ENCODE measurements at places on chromosomes 2 and 18.

DNA sequence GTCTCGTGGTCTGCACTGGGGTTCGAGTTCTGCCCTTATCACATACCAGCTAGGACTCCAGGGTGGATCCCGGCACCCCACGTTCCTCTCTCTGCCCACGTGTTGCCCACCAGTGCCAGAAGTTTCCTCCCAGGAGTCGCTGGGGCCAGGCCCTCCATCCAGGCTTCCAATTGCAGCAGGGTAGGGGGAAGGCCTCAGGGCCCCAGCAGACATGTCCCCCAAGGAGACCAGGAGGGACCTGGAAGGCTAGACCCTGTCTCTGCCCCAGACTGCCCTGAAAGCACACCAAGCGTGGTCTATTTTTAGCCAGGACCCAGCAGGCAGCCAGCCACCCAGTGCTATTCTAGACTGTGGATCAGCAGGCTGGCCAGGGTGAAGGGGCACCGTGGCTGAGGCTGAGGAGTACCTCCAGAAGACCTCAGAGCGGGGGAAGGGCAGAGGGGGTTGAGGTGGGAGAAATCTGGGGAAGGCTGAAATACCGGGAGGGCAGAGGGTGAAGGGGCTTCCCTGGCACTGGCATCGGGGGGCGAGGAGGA, 18.8 kb upstream of the TNS1 start:
- no peak for DNase-seq

DNA sequence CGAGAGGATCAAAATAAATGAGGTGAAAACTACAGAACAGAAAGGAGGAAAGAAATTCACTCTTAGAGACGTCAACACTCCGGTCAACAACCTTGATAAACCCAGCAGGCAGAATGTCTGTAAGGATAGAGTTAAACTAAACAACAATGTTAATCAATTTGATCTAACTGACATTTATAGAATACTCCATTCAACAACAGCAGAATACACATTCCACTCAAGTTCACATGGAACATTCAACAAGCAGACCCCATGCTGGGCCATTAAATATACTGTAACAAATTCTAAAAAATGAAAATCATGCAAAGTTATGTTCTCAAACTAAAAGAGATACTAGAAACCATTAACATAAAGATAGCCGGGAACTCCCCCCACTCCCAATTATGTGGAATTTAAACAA, 41.8 kb downstream of the FAM210A start:
- no peak for DNase-seq

DNA sequence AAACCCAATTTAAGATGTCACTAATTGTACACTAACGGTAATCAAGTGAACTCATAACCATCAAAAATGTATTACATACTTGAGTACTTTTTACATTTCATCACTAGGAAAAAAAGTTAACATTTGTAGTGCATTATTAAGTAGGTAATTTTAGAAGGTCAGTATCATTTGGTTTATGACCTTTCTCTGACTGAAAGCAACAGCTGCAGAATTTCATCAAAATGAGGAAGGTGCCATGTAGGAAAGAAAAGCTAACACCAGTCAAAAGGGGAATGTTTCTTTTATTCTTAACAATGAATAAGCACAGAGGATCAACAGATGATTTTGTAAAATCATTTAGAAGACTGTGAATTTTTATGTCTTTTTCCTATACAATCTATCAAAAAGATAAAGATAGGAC, 79.0 kb downstream of the PIGN start:
- no peak for DNase-seq

- DNase-seq = no peak
Observed at GRCh38 chr2:49248506-49248905, 94.2 kb upstream of the FSHR start.

DNA sequence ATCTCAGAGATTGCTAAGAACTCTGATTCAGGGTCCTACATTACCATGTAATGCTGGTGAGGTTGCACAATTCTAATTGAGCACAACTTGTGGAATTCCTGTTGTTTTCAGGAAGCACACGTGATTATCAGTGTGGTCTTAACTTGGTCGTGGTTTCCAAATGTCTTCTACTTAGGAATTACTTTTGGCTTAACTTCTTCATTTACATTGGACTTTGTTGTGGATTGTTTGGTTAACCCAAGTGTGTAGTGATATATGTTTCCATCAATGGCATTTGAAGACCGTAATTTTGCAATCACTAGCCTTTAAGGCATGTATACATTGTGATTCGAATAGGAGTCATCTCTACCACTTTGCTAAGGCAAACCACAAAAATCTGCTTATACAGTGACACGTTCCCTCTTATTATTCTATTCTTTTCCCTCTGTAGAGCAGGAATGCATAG, 373.3 kb downstream of the IRS1 start:
- no peak for DNase-seq

- no peak for DNase-seq
Observed at GRCh38 chr18:41939326-41939725, 15.7 kb upstream of the PIK3C3 start.

DNA sequence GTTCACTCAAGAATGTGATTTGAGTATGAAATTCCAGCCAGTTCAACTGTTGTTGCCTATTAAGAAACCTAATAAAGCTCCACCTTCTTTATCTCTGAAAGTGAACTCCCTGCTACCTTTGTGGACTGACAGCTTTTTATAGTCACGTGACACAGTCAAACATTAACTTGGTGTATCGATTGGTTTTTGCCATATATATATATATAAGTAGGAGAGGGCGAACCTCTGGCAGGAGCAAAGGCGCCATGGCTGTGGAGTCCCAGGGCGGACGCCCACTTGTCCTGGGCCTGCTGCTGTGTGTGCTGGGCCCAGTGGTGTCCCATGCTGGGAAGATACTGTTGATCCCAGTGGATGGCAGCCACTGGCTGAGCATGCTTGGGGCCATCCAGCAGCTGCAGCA, at the start of gene UGT1A1:
TSS of gene UGT1A1 (plus strand) at position 228 of the 400 bp plus-strand sequence. CDS start at position 246, 18 bp downstream.
- no peak for DNase-seq

DNA sequence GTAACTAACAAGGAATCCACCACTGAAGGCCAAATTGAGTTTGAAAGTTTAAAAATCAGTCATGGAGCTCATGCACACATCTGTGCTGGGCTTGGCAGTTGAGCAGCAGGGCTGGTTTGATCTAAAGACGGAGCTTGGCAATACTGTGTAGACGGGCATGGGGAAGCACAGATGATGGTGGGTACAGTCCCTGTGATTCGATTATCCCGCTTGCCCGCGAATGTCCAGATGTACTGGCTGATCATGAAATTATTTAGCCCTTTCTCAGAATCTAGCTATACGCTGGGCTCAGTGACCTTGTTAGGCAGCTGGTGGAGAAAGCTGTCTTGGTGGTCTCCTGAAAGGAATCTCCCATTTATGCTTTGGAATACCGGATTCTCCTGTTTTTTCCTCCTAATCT, 74.8 kb upstream of the SOX11 start:
- DNase-seq = no peak

DNA sequence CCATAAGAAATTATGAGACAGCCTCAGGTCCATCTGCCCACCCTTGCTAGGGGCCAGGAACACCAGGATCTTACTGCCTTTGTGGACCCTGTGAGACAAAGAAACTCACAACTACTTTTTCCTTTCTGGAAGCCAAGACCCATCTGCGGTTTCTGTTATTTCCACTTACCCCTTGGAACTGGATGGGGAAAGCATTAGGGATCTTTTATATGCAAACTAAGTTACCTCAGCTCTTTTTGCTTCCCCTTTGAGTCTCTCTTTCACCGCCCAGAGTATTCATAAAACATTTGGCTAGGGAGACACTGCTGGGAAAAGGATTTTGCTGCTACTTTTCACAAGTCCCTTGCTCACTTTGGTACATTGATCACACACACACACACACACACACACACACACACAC, 95.7 kb downstream of the ZNF385B start:
- no peak for DNase-seq

- DNase-seq = no peak
Observed at GRCh38 chr18:54183390-54183789, 41.1 kb downstream of the MBD2 start.

DNA sequence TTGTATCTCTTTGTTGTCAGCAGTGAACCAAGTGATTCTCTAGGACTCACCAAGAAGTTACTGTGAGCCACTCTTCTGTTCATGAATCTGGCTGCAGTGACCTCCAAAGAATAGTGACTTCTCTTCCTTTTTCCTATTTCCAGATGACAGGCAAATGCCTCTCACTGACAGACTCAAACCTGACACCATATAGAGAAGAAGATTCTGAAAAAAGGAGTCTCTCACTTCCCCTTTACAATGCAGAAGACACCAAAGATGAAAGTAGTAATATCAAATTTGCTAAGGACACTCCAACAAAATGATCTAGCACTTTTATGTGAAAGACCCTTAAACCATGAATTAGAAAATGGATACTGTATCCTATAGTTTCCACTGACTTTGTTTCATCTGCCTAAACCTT, 44.4 kb upstream of the SETBP1 start:
- no peak for DNase-seq

DNA sequence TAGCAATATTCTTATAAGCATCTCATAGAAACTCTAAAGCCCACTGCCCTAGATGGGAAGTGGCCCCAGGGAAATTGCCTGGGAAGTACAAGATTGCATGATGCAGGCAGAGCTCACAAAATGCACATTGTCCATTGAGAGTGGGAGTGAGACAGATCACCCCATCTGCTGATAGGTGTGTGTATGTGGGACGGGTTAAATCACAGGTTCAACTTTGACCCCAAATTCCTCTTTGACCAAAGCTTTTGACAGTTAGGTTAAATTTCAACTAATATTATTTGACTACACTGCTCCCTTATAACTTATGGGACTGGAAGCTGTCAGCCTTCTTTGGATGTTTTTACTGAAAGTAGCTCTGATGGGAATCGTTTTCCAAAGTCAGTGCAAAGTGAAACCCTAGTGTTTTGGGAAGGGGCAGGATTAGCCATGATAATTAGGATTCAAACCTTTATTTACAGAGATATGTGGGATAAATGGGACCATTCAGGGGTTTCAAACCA, 11.4 kb upstream of the FABP1 start:
- DNase-seq = no peak

- DNase-seq = no peak
Observed at GRCh38 chr2:88659538-88659915, 31.9 kb upstream of the RPIA start.

- DNase-seq = no peak
Observed at GRCh38 chr18:48352051-48352755, 57.0 kb downstream of the ZBTB7C start.

GRCh38 chr2:174153757-174154680, 94.3 kb downstream of the OLA1 start:
- DNase-seq = no peak

- no peak for DNase-seq
Observed at GRCh38 chr2:125581557-125581956, 1074.4 kb upstream of the GYPC start.

DNA sequence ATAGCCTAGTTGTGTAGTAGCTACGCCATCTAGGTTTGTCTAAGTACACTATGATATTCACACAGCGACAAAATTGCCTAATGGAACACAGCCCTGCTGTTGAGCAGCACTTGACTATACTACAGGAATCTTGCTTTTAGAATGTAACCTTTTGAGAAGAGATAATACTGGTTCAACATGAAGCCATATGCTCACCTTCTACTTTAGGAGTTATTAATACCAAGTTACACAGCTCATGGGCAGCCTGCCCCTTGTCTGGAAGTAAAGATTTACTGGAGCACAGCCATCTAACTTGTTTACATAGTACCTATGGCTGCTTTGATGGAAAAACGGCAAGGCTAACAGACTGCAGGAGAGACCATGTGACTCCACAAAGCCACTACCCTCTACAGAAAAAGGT, 174.8 kb downstream of the DYM start:
- DNase-seq = no peak

- no peak for DNase-seq
Observed at GRCh38 chr2:101818531-101819451, 121.3 kb downstream of the MAP4K4 start.

DNA sequence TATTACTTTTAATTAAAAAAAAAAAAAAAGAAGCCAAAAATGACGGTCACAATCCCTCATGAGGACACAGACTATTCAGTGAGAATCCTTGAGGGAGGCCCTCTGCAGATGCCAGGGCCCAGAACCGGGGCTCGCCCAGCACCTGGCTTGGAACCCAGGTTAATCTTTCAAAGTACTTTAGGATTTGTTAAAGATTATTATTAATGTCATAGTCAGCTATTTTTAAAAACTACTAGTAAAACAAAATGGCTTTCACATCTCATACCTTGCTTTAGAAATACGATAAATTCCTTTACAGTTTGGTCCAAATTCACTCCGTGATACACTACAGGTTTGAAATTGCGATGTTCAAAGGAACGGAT, 27.1 kb downstream of the C2orf76 start:
- DNase-seq = no peak

DNA sequence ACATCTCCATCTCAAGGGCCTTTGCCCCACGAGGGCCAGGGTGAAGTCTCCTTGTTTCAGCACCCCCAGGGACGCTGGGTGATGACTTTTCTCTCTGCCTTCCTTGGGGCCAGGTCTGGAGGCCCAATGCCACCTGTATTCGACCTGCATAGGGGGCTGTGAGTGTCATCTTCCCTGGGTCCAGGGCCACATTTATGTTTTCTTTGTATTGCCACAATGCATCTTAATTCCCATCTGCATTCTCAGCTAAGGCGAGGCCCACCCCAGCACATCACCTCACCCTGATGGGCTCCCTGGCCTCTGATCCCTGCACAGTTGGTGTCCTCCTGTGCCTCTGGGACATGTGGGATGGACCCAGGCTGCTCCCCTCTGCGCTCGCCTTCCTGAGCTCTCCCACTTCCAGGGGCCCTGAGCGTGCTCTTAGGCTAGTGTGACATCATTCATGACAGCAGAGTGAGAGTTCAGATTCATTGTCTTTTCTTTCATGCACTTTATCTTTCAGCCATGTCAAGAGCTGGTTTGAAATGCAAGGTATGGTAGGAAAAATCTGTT, 122.0 kb upstream of the COPS8 start:
- DNase-seq = no peak

- DNase-seq = no peak
Observed at GRCh38 chr2:162422894-162423293, 79.0 kb downstream of the GCA start.

DNA sequence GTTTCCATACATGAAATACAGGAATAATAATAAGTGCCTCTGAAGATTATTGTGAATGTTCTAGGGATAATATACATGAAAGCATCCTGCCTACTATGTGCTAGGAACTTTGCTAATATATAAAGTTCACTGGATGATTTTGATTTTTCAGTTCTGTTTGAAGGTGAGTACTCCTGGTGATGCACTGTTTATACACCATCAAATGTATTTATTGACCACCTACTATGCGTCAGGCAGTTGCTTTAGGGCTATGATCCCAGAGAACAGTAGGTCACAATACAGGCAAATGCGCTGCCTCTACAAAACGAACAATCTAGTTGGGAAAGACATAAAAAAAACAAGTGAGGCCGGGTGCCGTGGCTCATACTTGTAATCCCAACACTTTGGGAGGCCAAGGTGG, 10.7 kb downstream of the TXNDC9 start:
- no peak for DNase-seq

- no peak for DNase-seq
Observed at GRCh38 chr2:31729442-31730092, 148.8 kb upstream of the SRD5A2 start.

GRCh38 chr2:20468549-20469500, 22.0 kb downstream of the RHOB start:
- DNase-seq = no peak

- no peak for DNase-seq
Observed at GRCh38 chr18:12008842-12009580, 27.7 kb downstream of the IMPA2 start.

GRCh38 chr2:44189104-44189503, 20.4 kb downstream of the PPM1B start:
- no peak for DNase-seq

- no peak for DNase-seq
Observed at GRCh38 chr18:31821545-31822171, 61.0 kb upstream of the SLC25A52 start.

- no peak for DNase-seq
Observed at GRCh38 chr2:145626301-145626700, 1106.4 kb upstream of the ZEB2 start.

GRCh38 chr2:216775043-216775453, 79.7 kb upstream of the IGFBP5 start:
- no peak for DNase-seq

Measured in posterior cingulate gyrus (tissue), 11 donors.